Activated T-cell treated with anti-CD3 and anti-CD28 coated beads for 24 hours (primary cell): ENCODE measurements at places on chromosomes 12 and 14.

- DNase-seq: no peak
Measured at GRCh38 chr14:87186737-87187136, 806.2 kb downstream of the GALC start.

DNA sequence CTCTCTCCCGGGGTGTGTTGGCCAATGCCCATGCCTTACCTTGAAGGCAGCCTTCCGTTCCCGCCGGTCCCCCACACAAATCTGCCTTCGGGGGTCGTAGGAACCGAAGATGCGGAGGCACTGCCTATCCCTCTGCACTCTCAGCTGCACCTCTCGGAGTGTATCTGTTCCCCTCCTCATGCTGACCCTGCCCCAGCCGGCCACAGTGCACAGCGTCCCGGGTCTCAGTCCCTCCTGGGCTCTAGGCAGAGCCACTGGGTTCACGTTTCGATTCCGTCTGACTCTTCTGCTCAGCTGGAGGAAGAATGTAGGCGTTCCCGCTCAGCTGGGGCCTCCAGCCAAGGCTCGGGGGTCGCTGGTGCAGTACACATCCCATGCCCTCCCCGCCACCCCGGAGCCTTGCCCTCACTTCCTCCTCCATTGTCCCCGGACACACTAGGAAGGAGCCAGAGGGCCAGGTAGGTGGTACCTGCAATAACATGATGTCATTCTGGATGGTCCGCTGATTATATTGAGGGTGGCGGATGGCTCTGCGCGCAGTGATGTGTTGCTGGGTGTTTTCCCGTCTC lies 1.8 kb downstream of the CTSG start:
- DNase-seq: no peak

GRCh38 chr12:503111-503761 lies 43.5 kb downstream of the B4GALNT3 start:
- no peak for DNase-seq

GRCh38 chr12:124388679-124389137 lies 93.8 kb downstream of the RFLNA start:
- peak; percentile 16 for DNase-seq

DNA sequence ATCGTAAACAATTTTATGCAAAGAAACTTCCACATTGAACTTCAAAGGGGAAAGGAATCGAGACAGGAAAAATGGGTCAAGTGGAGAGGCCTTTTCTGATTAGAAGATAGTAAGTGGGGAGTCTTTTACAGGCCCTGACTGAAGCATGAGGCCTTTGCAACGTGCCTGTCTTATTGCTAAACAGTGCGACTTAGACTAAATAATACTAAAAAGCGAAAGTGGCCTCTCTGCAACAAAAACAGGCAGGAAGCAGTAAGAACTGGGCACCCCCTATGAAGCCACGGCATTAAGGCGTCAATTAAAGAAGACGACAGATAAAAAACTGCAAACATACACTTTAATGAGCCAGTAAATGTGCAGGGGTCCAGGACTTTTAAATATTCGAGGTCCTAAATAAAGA lies 283.4 kb upstream of the GRIP1 start:
- DNase-seq: no peak

DNA sequence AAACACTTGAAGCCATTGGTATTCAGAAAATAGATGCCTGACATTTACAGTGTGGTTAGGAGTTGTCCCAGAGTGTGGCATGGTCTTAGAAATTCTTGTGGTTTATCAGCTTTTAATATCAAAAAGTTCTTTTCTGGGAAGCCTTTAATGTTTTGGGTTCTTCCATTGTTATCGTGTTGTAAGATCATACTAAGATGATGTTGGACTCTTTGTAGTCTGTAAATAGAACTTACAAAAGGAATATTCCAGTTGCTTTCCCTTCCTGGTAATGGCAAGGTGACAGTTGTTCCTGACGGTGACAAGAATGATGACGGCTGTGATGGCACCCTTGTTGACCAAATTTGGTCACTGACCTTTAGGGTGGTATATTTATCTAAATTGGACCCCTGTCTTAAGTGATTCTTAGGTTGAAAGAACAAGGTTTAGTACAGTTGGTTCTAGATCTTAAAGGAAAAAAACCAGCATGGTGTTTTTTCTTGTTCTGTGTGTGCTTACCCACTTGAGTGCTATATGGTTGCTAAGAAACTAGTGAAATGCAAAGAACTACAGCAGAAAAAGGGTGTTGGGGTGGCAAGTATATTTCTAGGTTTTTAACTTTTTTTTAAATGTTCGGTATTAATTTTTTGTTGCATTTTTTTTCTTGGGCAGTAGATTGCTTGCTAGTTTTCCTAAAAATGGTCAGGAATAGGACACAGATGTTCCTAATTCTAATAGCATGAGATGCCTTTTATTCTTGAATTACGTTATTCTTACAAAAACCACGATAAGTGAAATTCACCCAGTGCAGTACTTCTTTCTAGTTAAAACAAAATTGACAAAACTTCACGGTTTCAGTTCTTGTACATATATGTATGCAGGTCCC lies 2.1 kb downstream of the ATP2A2 start:
- DNase-seq: no peak

DNA sequence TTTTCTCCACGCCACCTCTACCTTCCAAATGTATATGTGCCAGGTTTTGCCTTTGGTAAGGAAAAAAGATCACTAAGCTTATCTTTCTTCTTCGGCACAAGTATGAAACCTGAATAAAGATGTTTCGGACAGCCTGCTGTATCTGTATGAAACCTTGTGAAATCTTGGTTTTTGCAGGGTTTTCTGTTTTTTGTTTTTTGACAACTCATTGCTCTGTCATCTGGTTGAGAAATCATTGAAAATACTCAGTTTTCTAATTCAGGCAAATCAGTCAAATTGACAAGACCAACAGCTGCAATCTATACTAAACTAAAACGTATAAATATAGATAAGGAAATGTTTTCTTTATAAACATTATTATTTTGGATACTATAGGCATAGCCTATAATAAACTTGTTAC lies 63.1 kb upstream of the FGD4 start:
- DNase-seq: no peak
